ENCODE measurements at places on chromosomes 2 and 18.

DNA sequence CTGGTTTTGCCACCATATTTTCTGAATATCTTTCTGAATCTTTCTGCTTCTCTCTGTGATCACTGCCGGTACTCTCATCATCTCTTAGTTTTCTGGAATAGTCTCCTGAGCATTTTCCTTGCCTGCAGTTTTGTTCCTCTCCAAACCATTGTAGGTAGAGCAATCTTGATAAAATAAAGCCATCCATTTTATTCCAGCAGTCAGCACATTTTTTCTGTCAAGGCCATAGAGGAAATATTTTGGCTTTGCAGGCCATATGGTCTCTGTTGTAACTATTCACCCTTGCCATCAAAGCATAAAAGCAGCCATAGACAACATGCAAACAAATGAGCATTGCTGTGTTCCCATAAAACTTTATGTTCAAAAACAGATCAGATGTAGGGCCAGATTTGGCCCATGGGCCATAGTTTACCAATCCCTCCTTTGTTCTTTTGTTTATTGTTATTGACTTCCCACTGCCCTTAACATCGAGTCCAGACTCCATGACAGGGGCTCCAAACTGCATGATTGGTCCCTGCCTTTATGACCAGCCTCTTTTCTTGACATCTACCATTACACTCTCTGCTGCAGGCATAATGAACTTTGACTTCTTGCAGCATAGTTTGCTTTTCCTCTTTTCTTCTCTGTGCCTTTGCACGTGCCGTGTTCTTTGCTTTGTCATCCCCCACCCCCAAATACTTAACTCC lies 29.8 kb downstream of the TMEM87B start:
- DNase-seq = no peak

DNA sequence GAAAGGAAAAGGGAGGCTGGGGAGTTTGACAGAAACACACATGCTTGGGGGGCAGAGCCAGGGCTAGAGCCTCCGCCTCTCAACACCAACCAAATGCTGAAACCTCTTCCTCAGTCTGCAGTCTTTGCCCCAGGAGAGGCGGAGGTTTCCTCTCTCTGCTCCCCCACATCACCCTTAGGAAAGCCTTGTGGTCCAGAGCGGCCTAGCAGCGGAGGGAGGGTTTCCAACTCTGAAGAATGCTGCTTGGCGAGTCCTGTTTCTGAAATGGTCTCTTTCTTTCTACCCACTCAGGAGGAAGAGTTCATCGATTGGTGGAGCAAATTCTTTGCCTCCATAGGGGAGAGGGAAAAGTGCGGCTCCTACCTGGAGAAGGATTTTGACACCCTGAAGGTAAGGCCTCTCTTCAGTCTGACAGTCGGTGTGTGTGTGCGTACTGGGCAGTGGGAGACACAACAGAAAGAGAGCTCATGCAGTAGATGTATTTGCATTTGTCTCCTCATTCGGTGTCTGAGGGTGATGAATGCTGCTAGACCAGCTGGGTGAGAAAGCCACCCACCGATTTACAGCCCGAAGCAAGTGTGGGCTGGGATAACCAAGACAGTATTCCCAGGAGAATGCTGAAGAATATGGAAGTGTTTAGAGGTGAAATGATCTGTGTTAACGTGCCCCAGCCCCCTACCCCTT lies 190.5 kb downstream of the DYSF start:
- DNase-seq = no peak

GRCh38 chr2:20576598-20577115 lies 74.2 kb downstream of the HS1BP3 start:
- no peak for DNase-seq

GRCh38 chr2:74553892-74554819 lies at the start of the genes DOK1 and LOXL3:
Gene DOK1, plus strand, starts transcription at chr2:74554720. Its CDS starts 35 bp downstream, at chr2:74554755.
Gene LOXL3, minus strand, starts transcription at chr2:74553942. Its CDS starts 1,308 bp downstream, at chr2:74552634.
- DNase-seq = no peak

- DNase-seq = no peak
Observed at GRCh38 chr2:57943315-57943714, 103.3 kb upstream of the VRK2 start.

DNA sequence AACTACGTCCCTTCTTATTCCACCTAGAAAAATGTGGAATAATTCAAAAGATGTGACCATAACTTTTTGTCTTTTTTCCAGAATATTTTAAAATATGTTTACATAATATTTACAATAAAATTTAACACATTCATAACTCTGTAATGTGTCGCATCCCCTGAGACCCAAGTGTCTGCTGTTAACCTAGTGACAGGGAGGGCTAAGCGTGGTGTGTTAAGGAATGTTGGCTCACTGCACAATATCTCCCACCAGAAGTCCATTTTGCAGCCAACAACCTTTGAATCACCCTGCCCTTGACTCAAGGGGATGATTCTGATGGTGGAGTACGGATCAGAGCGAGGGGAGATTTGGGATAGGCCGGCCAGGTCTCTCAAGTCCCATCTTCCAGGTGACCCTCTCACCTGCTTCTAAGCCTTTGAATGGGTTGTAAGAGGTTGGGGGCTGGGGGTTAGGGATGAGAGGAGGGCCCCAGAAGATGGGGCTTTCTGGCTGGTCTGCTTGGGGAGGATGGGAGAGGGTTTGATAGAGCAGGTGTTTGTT lies 43.3 kb downstream of the SERTAD2 start:
- DNase-seq = no peak

DNA sequence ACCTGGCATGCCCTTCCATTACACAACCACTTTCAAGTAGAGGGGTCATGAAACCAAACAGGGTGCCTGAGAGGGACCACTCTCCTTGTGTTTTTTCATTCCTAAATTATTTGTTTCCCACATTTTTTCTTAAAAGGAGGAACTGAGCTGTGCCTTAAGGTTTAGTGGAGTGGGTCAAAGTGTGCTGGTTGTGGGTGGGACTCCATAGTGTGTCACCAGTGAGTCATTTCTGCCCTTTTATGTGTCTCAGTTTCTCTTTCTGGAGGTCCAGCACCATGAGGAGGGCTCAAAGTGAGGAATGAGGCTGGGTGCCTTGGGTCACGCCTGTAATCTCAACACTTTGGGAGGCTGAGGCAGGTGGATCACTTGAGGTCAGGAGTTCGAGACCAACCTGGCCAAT lies 37.8 kb downstream of the COMMD1 start:
- DNase-seq = no peak

GRCh38 chr18:45839414-45840395 lies 14.2 kb downstream of the SIGLEC15 start:
- no peak for DNase-seq

DNA sequence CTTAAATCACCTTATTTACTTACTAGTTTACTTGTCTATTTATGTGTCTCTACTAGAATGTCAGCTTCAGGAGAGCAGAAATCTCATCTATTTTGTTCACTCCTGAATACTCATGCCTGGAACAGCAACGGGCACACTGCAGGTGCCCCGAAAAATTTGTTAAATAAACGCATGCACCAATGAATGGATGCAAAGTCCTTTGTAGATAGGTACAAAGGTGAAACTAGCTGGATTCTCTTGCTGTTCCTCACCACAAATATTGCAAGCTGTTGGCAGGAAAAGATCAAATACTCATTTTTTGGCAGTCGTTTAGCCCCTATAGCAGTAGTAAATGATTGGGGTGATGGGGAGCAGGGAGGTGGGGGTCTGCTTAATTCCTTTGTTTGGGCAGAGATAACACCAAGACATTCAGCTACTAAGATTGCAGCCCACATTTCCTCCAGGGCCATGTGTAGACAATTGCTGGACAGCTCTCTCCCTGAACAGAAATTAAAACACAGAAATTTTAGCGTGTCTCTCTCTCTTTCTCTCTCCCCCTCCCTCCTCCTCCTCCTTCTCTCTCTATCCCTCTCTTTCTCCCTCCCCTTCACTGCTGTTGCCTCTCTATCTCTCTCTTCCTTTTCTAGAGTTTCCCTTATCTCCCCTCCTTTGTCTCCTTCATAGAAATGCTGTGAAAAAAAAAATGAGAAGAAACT lies 5.4 kb downstream of the MARCHF4 start:
- DNase-seq = no peak

DNA sequence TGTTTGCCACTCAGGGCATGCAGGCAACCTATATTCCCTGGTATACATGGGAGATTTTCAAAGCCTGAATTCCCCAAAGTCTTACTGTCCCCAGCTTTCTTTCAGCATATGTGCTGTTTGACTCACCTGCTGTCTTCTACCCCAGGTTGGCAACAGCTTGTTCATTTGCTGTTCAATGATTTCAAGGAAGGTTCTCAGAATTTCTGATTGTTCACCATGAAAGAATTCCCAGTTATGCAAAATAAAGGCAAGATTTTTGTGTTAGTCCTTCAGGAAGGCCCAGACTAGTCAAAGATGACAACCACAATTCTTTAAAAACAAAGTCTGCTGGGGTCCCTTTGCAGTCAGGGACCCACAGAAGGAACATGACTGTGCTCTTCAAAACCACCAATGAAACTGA lies 1057.8 kb upstream of the CDH2 start:
- DNase-seq = no peak

Measured in NCI-H187 (cell line).